ENCODE measurements at places on chromosomes 5 and 9. TPM values are rescaled to one million over a fixed set of nuclear protein-coding genes. Genes with fewer than 3 reads are reported as not detected.
A peak's percentile ranks its signal among the peaks of the same experiment; 100 is the strongest.

DNA sequence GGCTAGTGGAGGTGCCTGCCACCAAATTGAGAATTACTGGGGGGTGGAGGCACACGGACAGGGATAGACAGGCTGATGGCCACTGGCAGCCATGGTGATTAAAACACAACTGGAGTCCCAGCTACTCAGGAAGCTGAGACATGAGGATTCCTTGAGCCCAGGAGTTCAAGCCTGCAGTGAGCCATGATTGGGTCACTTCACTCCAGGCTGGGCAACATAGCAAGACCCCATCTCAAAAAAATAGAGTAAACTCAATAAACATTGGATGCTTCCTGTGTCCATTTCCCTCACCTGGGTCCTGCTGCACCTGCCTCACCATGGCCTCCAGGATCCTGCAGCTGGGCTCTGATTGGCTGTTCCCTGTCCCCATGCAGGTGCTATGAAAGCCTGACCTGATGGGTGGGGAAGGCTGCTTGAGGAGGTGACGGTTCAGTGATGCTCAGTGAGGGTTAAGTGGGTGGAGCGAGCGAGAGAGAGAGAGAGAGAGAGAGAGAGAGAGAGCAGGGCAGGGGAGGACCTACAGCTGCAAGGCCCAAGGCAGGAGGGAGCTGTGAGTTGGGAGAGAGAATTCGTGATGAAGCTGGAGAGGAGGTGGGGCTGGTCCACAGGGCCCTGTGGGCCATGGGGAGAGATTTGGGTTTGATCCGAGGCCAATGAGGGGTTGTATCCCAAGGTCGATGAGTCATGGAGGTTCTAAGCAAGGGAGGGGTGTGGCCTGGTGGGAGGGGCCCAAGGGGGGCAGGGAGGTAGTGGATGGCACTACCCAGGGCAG is 36.7 kb upstream of the FUBP3 start:
- DNase-seq = no peak

DNA sequence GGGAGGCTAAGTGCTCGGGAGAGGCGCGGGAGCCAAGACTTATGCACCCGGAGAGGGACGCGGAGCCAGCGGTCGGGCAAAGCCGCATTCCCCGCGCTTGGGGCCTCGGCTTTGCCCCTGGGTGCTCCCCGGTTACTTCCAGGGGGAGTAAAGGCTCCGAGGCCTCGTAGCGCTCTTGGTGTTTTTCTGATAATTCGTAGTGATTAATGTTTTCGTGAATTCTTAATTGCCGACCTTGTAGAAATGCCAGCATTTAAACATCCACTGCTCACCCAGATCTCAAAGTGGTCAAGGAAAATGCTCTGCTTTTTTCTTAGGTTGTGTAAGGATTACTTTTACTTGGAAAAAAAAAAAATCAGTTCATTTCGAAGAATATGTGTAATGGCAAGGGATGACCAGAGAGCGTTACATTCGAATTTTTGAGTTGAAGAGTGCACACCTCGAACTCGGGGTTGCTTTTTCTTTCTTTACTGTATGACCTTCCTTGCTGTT is 654 bp upstream of the TUT7 start:
- DNase-seq = no peak

DNA sequence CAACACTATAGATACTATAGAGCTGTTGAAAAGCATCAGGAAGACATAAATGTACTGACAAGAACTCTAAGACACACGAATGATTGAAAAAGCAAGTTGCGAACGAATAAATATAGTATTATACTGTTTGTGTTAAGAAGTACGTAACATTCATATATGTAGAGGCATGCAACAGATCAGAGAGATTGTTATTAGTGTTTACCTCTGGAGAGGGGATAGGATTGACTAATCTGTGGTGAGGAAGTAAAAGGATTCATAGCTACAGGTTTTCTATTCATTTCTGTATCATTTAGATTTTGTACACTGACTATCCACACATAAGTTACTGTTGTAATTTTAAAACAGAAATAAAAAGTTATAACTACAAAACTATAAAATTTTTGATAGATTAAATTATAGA is 147.6 kb upstream of the SV2C start:
- DNase-seq = no peak

DNA sequence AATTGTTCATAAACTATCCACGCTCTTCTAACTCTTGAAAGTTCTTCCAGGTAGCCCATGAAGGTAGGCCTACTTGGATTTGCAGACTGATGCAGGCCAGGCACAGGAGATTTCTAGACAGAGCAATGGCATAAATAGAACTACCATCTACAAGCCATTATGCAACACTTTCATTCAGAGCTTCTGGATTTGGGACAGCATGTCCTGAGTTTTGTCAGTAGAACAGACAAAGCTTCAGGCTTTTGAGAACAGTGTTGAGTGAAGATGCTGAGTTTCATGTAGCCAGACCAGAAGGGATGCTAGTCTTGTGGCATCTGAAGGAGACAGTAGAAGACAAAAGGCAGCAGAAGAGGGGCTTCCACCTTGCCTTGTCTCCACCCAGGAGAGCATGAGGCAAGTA is 196.6 kb downstream of the TRIM32 start:
- no peak for DNase-seq

DNA sequence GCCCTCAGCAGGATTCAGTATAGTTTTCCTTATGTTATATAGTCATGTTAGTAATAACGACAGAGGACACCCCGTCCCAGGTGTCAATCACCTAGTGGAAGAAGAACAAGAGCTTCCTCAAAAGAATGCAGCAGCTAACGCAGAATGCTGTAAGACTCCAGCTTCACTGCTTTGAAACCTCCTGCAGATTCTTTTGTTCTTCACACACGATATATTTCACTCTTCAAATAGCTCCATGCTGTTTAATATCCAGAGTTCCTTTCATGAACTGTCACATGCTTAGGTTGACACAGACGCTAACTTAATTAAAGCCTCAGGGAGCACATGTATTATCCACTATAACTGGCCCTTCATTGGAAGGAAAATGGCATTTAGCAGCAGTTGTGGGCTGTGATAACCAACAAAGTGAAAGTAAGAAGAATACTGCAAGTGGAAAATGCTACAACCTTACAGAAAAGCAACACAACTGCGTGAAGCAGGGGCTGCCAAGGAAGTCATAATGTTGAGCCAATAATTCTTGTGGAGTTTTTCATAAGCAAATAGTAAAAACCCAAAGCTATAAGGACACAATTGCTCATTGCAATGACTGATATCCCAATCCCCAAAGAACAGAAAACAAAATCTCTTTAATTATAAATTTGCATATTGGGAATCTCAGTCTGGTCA is 387.5 kb downstream of the PLK2 start:
- no peak for DNase-seq

GRCh38 chr9:86893811-86894490 is 53.4 kb downstream of the GAS1 start:
- DNase-seq = peak; percentile 16

DNA sequence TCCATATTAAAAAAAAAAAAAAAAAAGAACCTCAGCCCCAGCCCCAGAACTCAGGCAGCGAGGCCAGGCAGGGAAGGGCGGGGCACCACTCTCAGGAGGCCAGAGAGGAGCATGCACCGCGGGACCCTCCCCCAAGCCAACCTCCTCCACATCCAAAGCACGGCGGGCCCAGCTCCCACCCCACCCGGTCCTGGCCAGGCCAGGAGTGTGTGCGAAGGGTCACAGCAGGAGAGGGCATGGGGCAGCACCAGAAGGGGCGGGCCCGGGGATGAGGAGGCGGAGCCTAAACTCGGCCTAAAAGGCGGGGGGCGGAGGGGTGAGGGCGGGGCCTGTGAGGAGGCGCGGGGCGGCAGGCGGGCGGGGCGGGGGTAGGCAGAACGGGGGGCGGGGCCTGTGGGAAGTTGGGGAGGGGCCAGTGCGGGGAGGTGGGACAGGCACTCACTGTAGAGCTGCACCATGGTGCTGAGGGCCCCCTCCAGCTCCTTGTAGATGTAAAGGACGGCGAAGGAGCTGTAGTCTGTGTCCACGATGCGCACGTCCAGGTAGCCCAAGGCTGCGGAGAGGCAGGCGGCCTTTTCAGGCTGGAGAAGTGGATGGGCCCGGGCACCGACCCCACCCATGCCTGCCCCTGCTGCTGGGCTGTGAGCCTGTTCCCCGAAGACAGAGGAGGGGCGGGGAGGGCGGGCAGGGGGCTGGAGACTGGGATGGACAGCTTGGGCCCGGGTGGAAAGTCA is 1.2 kb downstream of the LCN15 start:
- DNase-seq = no peak

- no peak for DNase-seq
Measured at GRCh38 chr5:74562122-74562521, 78.4 kb downstream of the ENC1 start.

DNA sequence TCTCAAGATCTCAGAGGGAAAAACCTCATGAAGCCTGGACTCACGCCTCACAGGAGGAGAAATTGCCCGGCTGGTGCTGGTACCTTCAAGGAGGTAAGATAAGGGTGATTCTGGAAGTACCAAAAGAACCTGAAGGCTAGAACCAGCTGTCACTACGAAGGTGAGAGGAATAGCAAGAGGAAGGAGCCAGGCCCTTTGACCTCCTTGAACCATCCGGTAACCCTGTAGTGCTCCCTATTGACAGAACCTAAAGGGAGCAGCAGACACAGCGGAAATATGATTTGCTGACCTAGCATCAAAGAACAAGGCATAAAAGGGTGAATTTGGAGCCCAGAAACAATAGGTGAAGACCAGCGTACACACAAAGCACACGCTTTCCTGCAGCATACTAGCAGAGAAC is 92.2 kb downstream of the DOCK8 start:
- DNase-seq = peak; percentile 21

DNA sequence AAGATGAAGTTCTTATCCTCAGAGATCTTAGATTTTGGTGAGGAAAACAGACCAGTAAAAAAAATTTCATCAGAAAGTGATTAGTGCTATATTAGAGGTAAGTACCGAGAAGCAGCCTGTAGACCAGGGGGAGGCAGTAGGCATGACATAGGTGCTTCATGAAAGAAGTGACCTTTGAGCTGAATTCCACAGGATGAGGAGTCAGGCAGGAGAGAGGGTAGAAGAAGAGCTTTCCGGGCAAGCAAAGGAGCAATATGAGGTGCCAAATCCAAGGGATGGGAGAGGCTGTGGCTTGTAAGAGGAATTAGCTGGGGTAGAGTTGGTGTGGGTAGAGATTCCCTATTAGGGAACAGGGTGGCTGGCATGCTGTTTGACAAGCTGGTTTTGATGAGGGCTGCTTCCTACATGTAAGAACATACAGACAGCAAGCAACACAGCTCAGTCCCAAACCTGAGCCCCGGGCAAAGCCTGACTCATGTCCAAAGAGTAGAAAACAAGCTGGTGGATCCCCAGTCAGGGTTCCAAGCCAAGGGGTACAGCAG is 48.4 kb upstream of the PWWP2A start:
- DNase-seq = no peak

GRCh38 chr5:11998397-11998796 is 94.2 kb upstream of the CTNND2 start:
- DNase-seq = no peak

GRCh38 chr5:137604348-137605095 is 105.4 kb upstream of the SPOCK1 start:
- DNase-seq = no peak

- no peak for DNase-seq
Measured at GRCh38 chr9:81373294-81373693, 316.1 kb downstream of the TLE1 start.

DNA sequence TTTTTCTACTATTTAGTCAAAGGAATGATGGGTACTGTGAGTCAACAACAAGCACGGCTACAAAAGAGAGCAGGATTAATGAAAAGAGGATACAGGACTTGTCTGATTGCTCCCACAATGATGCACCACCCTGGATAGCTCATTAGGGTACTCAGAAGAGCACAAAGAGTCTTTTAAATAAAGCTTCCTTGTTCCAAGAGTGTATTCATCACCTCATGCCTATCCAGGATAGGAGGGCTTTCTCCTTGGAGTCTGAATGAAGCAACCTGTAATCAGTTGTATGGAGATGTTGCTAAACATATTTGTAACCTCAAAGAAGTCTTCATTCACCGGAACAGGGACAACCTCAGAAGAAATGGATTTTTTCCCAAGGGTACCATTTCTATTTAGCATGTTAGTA is 219.5 kb upstream of the TMEM161B start:
- DNase-seq = no peak

DNA sequence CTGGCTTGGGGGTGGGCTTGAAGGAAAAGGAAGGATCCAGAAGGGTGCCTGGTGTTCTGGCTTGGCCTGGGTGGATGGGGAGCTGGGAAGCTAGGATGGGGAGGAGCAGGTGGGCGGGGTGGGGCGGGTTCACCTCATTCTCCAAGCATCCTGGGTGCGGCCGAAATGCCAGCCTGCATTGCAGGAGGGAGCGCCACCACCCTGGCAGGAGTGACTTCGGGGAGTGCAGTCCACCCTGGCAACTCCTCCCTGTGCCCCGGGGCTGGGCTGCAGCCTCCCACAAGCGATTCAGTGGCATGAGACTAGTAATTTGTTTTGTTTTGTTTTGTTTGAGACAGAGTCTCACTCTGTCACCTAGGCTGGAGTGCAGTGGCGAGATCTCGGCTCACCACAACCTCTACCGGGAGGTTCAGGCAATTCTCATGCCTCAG is 5.5 kb downstream of the TTC16 start:
- DNase-seq = no peak

DNA sequence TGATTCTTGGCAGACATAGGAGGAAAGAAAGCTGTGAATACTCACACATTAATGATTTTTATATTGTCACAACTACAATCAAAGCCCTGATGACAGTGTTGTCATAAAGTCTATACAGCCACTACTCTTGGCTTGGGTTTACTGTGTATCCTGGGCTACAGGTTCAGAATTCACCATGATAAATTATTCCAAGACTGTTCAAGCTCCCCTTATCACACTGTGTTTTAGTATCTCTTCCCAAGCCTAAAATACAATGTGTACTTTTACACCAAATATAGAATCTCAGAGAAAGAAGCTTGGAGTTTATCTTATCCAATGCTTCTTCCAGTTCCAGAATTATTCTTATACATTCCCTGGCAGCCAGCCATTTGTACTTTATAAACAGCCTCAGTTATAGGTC is 127.7 kb upstream of the PPP1R2B start:
- no peak for DNase-seq

DNA sequence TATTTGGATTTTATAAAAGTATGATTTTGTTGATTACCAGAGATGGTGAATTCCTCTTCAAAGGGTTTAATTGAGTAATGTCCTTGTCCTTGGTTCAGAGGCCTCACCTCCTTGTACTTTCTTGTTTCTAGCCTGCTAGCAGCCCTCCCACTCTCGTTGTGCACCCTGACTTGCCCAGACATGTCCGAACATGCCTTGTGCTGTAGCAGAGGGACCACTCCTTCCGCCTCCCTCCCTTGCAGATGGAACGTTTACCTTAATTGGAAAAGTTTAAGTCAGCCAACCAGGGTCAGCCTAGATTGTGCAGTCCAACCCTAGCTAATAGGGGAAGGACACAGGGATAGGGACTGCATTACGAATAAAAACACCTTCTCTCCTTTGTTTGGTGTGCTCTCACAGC is 406.9 kb upstream of the NMUR2 start:
- no peak for DNase-seq

DNA sequence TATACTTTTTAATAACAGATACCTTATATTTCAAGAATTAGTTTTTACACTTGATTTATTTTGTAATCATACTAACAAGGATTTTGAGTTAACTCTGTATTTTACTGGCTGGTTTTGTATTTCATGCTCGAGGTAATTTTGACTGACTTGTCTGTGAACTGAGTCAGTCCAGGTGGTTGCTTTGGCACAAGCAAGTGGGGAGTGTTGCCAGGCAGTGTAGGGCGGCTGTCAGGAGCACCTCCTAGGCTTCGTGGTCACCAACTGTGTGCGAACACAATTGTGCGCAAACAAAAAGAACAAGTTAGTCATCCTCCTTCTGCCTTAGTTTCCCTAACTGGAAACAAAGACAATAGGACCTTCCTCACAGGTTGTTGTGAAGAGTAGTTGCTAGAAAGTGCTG is 286.3 kb downstream of the ADGRV1 start:
- DNase-seq = peak; percentile 12

EQTN gene
- not detected for total RNA-seq

C9orf153 gene
- total RNA-seq = 1.3 TPM

CFAP157 gene
- total RNA-seq = 2.3 TPM

Measured in body of pancreas (tissue), 4 donors.